ENCODE measurements at places on chromosomes 16 and 17. TPM values are rescaled to one million over a fixed set of nuclear protein-coding genes. Genes with fewer than 3 reads are reported as not detected.

- H3K27me3 ChIP-seq, result no peaks in the 10 kb centered on the region
- H3K36me3 ChIP-seq, result no peaks in the 10 kb centered on the region
- H3K4me3 ChIP-seq, result no peak overlapping the region
- DNase-seq, result no peak
- peaks cover 4% of the 10 kb centered on the region for H3K4me1 ChIP-seq
Observed at GRCh38 chr17:67375716-67376115, 1.4 kb upstream of the PITPNC1 start.

DNA sequence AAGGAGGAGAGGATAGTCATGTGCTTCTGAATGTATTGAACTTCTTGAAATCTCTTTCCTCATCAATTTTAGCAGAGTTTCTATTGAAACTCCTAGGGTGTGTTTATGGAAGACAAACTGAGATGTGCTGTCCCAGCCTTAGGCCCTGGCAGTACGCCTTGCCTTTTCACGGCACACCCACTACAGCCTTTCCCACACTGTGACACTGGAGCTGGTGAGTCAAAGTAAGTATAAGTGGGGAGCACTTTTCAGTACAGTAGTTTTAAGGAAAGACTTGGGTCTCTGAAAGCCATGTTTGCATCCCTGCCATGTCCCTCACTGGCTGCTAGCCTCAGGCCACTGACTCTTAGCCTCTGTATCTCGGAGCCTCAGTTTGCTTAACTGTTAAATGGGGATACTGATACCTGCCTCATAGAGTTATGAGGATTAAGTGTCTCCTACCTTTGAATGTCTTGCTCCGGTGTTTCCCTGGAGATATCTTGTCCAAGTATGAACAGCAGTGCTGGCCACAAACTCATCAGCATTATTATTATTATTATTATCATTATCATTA, 144.7 kb upstream of the CRHR1 start:
- H3K27me3 ChIP-seq, result no peaks in the 10 kb centered on the region
- no peak overlapping the region for H3K27ac ChIP-seq
- H3K4me1 ChIP-seq, result peaks cover 7% of the 10 kb centered on the region
- DNase-seq, result peak; percentile 83
- H3K4me3 ChIP-seq, result no peak overlapping the region

GRCh38 chr16:30896889-30897733, 697 bp downstream of the CTF1 start:
- no peaks in the 10 kb centered on the region for H3K27me3 ChIP-seq
- H3K4me1 ChIP-seq, result peaks cover 26% of the 10 kb centered on the region
- H3K27ac ChIP-seq, result peak overlapping the region; percentile 96
- H3K4me3 ChIP-seq, result peak overlapping the region; percentile 92

DNA sequence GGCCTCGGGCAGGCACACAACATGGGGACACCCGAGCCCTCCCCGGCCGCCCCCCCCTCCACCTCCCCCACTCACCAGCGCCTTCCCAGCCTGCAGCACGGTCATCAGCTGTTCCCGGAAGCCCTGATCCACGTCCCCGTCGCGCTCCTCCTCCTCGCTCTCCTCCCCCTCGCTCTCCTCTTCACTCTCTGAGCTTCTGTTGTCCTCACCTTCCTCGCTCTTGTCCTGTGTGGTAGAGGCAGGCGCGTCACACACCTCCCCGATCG, 10.3 kb downstream of the MYBBP1A start:
- H3K27me3 ChIP-seq, result no peaks in the 10 kb centered on the region
- DNase-seq, result no peak
- no peak overlapping the region for H3K27ac ChIP-seq
- no peaks in the 10 kb centered on the region for H3K4me1 ChIP-seq
- H3K4me3 ChIP-seq, result no peak overlapping the region

DNA sequence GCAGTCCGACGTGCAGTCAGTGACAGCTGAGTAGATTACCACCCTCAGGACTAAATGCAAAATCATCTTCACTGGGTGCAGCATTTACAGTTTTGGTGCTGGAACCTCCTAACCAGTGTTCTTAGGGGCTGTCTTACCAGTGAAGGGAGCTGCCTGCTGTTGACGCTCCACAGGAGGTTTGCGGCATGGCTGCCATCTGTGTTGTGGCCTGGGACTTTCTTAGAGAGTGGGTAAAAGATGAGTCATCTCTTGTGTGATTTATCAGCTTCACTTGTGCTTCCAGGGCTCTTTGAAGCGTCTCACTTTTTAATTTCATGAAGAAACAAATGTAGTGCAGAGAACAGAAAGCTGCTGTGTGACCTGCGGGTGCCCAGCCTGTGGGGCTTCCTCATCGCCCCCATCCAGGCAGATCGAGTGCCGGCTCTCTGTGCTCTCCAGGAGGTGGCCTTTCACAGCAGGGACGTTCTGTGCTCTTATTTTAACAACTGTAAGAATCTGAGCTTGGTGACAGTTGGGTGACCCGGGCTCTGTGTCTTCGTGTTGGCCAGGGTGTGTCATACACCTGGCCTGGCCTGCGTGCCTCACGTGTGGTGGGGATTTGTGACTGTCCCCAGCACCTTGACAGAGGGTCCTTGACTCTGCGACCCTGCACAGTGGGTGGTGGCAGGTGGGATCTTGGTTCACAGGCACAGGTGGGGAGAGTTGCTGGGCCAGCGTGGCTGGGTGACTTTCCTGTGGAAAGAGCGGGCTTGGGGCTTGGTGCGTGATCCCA, 24.3 kb upstream of the ZNF750 start:
- H3K4me1 ChIP-seq, result peaks cover 22% of the 10 kb centered on the region
- no peaks in the 10 kb centered on the region for H3K27me3 ChIP-seq
- peak; percentile 88 for DNase-seq
- no peak overlapping the region for H3K4me3 ChIP-seq
- H3K27ac ChIP-seq, result no peak overlapping the region
- no peaks in the 10 kb centered on the region for H3K36me3 ChIP-seq

GRCh38 chr17:27269974-27270373, 23.9 kb upstream of the WSB1 start:
- H3K36me3 ChIP-seq, result no peaks in the 10 kb centered on the region
- no peaks in the 10 kb centered on the region for H3K27me3 ChIP-seq
- DNase-seq, result no peak

CHD9NB gene
- total RNA-seq, result 0.22 TPM

DNA sequence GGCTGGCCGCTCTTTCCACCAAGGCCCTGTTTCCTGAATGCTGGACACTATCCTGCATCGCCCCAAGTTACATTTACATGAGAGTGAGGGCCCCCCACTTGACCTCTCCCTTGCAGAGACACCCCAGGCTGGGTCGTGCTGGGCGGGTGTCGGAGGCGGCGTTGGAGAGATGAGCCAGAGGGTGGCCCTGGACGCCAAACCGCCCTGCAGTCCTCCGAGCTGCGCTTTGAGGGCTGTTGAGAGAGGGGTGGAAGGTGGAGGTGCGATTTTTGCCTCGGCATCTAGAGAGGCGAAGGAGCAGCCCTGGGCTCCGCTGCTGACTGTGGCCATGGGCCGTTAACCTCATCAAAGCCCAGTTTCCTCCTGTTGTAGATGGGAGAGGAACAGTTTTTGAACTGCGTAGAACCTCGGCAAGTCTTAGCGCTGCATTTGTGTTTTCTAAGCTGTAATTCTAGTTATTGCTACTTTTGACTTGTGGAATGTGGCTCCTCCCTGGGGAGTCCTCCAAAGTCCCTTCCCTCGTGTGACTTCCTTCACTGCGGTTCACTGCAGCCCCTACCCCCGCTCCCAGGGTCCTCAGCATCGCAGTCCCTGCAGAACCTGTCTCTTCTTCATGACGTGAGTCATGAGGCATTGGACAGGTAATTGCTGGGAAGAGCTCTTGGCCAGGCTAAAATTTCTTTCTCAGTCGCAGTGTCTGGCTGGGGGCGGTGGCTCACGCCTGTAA, 986 bp upstream of the ELOB start:
- H3K36me3 ChIP-seq, result 0 out of 2 replicates have a peak, but pooled peaks cover 6% of the 10 kb centered on the region
- peaks cover 17% of the 10 kb centered on the region for H3K4me1 ChIP-seq
- peak; percentile 67 for DNase-seq
- no peaks in the 10 kb centered on the region for H3K27me3 ChIP-seq
- H3K4me3 ChIP-seq, result peak overlapping the region; percentile 77
- H3K27ac ChIP-seq, result peak overlapping the region; percentile 93

DNA sequence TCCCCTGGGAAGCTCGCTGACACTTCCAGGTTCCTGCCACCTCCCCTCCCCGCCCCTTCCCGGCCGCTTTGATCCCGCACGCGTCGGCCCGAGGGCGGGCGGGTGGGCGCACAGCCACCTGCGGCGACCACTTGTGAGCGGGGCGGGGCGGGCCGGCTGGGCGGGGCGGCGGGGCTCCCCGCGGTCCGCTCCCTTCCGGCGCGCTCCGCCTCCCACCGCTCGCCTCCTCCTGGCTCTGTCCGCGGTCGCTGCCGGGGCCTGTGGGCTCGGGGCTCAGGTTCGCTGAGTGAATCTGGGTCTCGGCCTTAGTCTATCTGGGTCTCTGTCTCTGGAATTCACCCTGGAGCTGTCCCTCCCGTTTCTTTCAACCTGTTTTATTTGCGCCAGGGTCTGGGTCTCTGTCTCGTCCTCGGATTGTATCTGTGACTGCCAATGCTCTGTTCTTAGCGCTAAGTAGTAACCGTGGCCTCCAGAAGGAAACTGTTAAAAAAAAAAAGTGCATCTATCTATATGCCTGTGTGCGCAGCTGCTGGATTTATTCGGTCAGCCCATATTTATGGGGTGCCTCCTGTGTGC, 2.7 kb upstream of the HES7 start:
- H3K4me3 ChIP-seq, result peak overlapping the region; percentile 75
- H3K36me3 ChIP-seq, result no peaks in the 10 kb centered on the region
- peak; percentile 67 for DNase-seq

DNA sequence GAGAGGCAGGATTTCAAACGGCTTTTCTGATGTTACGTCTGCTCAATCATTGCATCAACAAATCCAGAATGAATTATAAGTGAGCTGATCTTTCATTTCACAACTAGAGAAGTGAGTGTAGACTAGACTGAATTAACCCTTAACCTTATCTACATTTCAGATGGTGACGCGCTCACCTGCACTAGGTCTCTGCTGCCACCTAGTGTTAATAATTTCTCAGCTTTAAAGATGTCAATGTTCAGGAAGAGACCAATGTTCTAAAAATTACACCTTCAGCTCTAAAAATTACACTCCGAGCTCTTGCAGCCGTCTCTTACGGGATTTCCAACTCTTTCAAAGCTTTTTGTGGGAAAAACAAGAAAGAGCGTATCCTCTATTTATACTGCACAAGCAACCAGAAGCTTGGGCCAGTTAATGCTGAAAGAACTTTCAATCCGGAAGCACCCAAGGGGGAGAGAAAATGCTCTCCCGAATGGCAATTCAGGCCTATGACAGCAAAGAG, 88.2 kb upstream of the FA2H start:
- DNase-seq, result peak; percentile 51
- H3K4me1 ChIP-seq, result peaks cover 8% of the 10 kb centered on the region
- H3K4me3 ChIP-seq, result no peak overlapping the region

MRPL28 gene
- total RNA-seq, result 94.1 TPM

- no peaks in the 10 kb centered on the region for H3K36me3 ChIP-seq
- peak overlapping the region; percentile 63 for H3K4me3 ChIP-seq
- H3K27me3 ChIP-seq, result peaks cover 15% of the 10 kb centered on the region
Observed at GRCh38 chr17:7043182-7043496, 753 bp downstream of the SLC16A11 start.

JMJD8 gene
- total RNA-seq, result 88.8 TPM

IKZF3 gene
- total RNA-seq, result not detected

CLDN7 gene
- total RNA-seq, result 5.4 TPM

CEP295NL gene
- total RNA-seq, result 0.11 TPM

DNA sequence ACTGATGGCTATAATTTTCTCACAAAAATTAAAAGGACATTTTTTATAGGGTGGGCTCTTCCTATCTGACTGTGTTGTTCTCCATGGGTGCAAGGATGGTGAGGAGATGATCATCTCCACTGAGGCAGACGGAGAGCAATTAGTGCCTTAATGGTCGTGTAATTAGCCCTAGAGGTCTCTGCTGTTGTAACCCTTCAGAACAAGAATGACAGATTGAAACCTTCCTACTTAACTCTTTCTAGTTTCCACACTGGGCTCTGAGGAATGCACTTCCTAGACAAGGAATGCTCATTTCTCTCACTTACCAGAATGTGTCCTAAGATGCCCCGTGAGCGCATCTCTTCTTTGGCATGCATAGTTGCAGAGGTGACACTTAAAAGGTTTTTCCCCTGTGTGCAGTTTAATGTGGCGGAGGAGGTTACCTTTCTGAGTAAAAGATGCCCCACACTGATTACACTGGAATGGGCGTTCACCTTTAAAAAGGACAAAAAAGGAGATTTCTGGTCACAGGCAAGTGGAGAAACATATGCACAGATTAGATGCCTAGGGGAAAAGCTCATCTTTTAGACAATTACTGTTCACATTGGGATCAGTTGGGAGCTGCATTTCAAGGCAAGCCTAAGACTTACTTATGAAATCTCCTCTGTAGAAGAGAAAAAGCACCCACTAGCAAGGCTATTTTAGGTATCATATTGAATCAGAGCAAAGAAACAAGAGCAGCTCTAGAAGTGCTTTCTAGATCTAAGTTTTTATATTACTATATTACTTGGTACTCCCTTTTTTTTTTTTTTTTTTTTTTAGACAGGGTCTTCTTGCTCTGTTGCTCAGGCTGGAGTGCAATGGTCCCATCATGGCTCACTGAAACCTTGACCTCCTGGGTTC, 53.6 kb downstream of the GRB7 start:
- no peak for DNase-seq
- no peak overlapping the region for H3K27ac ChIP-seq
- H3K4me1 ChIP-seq, result no peaks in the 10 kb centered on the region

DNA sequence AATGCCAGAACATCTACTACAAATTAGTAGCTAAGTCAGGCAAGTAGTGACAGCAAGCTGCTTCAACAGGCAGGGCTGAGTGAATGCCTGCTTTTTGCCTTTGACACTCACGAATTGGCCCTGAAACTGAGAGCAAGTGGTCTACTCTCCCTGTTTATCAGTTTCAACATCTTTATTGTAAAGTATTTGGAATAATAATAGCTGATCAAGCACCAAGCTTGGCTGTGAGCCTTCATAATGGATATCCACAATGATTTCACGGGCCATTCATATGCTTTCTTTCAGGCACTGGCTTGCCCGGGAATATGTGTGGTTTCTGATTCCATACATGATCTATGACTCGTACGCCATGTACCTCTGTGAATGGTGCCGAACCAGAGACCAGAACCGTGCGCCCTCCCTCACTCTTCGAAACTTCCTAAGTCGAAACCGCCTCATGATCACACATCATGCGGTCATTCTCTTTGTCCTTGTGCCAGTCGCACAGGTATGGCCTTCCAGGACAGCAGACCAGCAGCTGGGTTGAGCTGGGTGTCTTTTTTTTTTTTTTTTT, 5.2 kb downstream of the TLCD3A start:
- no peak for DNase-seq
- no peak overlapping the region for H3K27ac ChIP-seq
- no peak overlapping the region for H3K4me3 ChIP-seq

- peaks cover 7% of the 10 kb centered on the region for H3K4me1 ChIP-seq
- H3K27me3 ChIP-seq, result no peaks in the 10 kb centered on the region
- DNase-seq, result peak; percentile 31
- H3K4me3 ChIP-seq, result no peak overlapping the region
- H3K27ac ChIP-seq, result no peak overlapping the region
- H3K36me3 ChIP-seq, result no peaks in the 10 kb centered on the region
Observed at GRCh38 chr17:17985555-17985954, 12.9 kb downstream of the DRC3 start.

- H3K27me3 ChIP-seq, result no peaks in the 10 kb centered on the region
- peaks cover 67% of the 10 kb centered on the region for H3K36me3 ChIP-seq
- H3K27ac ChIP-seq, result no peak overlapping the region
- no peak for DNase-seq
- H3K4me3 ChIP-seq, result no peak overlapping the region
- H3K4me1 ChIP-seq, result peaks cover 19% of the 10 kb centered on the region
Observed at GRCh38 chr17:41891135-41892020, 26.2 kb upstream of the KLHL11 start.

GRCh38 chr16:27405546-27406451, 3.8 kb downstream of the IL21R start:
- no peak overlapping the region for H3K4me3 ChIP-seq
- H3K27me3 ChIP-seq, result no peaks in the 10 kb centered on the region
- H3K27ac ChIP-seq, result no peak overlapping the region
- peaks cover 31% of the 10 kb centered on the region for H3K4me1 ChIP-seq

Measured in GM23248 (cell line).